Foreskin keratinocyte (primary cell): ENCODE measurements at places on chromosomes 7 and 10. TPM values are rescaled to one million over a fixed set of nuclear protein-coding genes. Genes with fewer than 3 reads are reported as not detected.

Gene SYT15
- 0.10 and 0.32 TPM in 2 replicates for total RNA-seq

Gene AKR1C4
- total RNA-seq = not detected in 2 replicates

Gene CYP2W1
- not detected in 2 replicates for total RNA-seq

Gene MORN4
- total RNA-seq = 7.4 and 9.7 TPM in 2 replicates

Gene CXCL12
- total RNA-seq = not detected in 2 replicates

Gene SNCG
- 1.5 and 1.7 TPM in 2 replicates for total RNA-seq

Gene ANXA8
- 562 and 572 TPM in 2 replicates for total RNA-seq

Gene KIFBP
- total RNA-seq = 40.8 and 43.8 TPM in 2 replicates
